Fibroblast of the aortic adventitia (primary cell): ENCODE measurements at places on chromosomes 12 and 14. TPM values are rescaled to one million over a fixed set of nuclear protein-coding genes. Genes with fewer than 3 reads are reported as not detected.
A peak's percentile ranks its signal among the peaks of the same experiment; 100 is the strongest.

- no peak for DNase-seq
Measured at GRCh38 chr14:99064262-99064954, 207.6 kb downstream of the BCL11B start.

- DNase-seq = no peak
Measured at GRCh38 chr14:78232231-78233000, 62.2 kb downstream of the NRXN3 start.

DNA sequence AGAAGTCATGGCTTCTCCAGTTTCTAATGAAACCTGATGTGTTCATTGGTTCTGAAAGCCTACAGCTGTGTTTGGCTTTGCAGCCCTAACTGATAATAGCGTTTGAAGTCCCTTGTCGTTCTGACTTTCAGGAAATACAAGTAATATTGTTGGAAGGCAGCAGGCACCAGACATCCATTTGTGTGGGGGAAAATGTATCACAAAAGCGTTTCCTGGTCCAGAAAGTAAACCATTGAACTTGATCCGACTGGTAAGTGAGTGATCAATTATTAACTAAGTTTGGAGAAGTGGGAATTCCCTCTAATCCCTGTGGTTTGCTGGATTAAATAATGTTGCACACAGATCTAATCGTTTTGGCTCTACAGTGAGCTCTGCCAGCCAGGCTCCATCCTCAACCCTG lies 77.3 kb upstream of the LTA4H start:
- DNase-seq = no peak

DNA sequence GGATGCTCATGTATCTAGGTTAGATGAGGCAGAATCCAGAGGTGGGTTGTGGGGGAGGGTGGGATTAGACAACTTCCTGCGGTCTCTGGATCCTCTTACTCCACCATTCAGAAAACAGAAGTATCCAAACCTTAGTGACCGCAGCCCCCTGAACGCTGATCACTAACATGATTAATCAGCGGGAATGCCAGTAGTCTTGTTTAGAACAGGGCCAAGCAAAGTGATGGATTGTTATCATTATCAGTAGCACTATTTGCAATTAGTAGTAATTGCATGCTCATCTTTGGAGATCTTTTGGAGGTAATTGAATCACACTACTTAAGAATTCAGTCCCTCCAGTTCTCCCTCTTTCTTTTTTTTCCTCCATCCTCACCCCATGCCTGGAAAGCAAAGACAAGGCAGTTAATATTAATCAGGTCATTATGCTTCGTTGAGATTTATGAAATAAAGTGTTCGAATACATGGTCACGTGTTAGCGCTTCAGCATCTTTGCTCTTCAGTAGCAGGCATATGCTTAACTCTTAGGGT lies 182.8 kb upstream of the NTF3 start:
- DNase-seq = no peak

Gene LRRC10
- not detected in 2 replicates for total RNA-seq

GRCh38 chr12:71702590-71702989 lies 16.7 kb downstream of the TMEM19 start:
- DNase-seq = peak; percentile 15

DNA sequence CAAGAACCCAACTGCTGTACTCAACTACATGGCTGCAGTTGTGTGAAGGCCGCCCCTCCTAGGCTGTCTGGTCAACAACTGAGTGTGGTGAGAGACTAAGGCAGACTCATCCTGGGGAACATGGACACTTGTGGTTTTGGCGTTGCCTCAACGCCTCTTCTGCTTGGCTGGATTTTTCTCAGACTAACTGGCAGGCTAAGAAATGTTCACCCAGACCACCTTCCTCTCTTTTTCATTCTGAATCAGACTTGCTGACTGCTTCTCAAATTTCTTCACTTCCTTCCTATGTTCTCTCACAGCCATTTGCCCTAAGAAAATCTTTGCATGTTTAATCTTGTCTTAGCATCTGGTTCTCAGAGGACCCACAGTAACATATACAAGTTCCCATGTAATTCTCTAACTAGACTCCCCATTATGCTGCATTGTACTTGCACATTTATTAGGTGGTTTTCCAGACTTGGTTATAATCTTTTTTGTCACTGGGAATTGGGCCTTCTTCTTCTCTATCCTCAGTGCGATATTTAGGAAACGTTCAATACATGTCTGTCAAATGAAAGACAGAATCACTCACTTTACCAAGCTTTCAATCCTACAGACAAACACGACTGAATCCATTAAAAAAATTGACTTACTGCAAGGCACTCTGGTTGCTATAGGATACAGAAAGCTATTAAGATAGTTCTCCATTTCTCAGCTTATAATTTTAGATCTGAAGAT lies 327.6 kb downstream of the CCER1 start:
- DNase-seq = no peak
